Dermis lymphatic vessel endothelial cell (primary cell): ENCODE measurements at places on chromosomes 7 and 10. TPM values are rescaled to one million over a fixed set of nuclear protein-coding genes. Genes with fewer than 3 reads are reported as not detected.

Gene PTPRE
- total RNA-seq: 154 and 203 TPM in 2 replicates

Gene SPDYE5
- total RNA-seq: not detected in 2 replicates

Gene KCP
- total RNA-seq: not detected in 2 replicates

Gene GPC2
- total RNA-seq: 1.3 and 3.5 TPM in 2 replicates
